ENCODE measurements at places on chromosomes 2 and 18.

- H3K4me3 ChIP-seq = no peak overlapping the region
- H3K27me3 ChIP-seq = no peaks in the 10 kb centered on the region
- H3K36me3 ChIP-seq = peaks cover 5% of the 10 kb centered on the region
- DNase-seq = no peak
Observed at GRCh38 chr2:46937471-46937901, 21.9 kb upstream of the MCFD2 start.

DNA sequence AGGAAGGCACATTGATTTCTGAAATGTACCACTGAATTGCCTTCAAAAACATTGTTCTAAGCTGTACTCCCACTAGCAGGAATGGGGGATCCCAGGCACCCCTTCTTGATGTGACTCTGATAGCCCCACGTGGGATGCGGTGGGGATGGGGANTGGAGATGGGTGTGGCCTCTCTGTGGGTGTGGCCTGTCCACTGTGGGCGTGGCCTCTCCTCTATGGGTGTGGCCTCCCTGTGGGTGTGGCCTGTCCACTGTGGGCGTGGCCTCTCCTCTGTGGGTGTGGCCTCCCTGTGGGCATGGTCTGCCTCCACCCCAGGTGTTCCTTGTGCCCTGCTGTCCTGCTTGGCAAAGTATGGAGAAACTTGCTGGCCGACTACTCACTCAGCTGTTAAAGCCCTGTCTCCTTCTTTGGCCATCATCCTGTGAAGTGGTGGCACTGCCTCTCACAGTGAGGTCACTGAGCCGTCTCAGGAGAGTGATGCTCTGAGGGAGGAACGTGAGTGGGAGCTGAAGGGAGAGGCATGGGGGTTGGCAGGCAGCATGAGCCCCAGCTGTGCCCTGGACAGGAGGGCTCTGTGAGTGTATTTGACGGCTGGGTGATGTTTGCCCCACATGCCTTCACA is 6.7 kb upstream of the PARD6G start:
- no peaks in the 10 kb centered on the region for H3K36me3 ChIP-seq
- DNase-seq = peak; percentile 9
- H3K27me3 ChIP-seq = peaks cover 49% of the 10 kb centered on the region
- H3K27ac ChIP-seq = no peak overlapping the region

- H3K27me3 ChIP-seq = no peaks in the 10 kb centered on the region
- H3K27ac ChIP-seq = no peak overlapping the region
- no peak for DNase-seq
- H3K36me3 ChIP-seq = peaks cover 47% of the 10 kb centered on the region
Observed at GRCh38 chr2:182767578-182767977, 51.5 kb downstream of the DNAJC10 start.

DNA sequence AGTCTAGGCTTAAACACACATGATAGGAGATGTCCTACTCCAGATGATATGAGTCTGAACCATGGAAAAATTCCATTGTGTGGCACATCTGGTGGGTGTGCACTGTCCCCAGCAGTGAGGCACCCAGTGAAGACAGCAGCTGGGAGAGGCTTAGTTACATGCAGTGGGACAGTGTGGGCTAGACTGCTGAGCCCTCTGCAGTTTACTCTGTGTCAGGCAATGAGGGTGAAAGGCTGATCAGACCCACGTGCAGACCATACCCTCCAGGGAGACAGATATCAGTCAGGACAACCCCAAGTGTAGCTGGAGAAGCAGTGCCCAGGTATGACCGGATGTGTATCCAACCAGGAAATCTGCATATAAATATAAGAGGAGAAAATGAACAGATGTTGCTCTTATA is 13.4 kb downstream of the IL37 start:
- H3K36me3 ChIP-seq = peaks cover 2% of the 10 kb centered on the region
- no peak overlapping the region for H3K4me3 ChIP-seq
- DNase-seq = no peak

DNA sequence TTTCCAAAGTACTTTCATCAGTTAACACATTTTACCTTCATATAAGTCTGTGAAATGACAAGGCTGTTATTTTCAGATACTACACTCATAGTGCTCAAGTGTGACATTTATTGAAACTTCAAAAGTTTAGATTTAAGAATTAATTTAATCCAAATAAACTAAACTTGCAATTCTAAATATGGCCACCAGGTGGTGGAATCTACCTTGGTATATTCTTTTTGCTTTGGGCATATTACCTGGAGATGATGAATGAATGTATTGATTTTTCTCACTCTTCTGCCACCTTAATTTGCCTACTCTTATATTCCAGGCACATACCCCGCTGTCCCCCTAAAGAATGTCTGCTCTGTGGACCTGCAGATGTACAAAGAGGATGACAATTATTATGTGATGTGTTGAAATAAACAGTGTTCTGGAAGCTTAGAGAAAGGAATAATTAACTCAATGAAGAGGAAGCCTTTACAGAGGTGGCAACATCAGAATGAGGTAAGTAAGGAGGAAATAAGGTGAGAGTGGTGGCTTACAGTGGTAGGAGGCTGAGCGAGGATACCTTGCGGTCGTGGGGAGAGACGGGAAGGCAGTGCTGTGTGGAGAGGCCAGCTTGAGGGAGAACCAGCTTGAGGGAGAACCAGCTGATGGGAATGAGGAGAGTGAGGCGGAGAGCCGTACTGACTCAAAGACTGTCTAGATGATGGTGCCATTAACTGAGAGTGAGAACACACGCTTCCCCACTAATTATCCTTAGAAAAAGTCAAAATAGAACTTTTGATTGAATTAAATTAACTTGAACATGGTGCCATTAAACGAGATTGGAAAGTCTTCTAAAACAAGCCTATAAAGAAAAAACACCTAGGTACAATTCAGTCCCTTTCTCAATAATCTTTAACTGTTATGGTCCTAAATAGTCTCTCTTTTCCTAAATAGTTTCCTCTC is 179.5 kb downstream of the CELF4 start:
- no peak for DNase-seq
- no peak overlapping the region for H3K4me3 ChIP-seq
- H3K4me1 ChIP-seq = no peaks in the 10 kb centered on the region
- H3K27ac ChIP-seq = no peak overlapping the region
- no peaks in the 10 kb centered on the region for H3K36me3 ChIP-seq

GRCh38 chr18:60549338-60549960 is 176.9 kb upstream of the MC4R start:
- no peaks in the 10 kb centered on the region for H3K4me1 ChIP-seq
- DNase-seq = peak; percentile 4
- H3K4me3 ChIP-seq = no peak overlapping the region
- no peaks in the 10 kb centered on the region for H3K27me3 ChIP-seq
- no peaks in the 10 kb centered on the region for H3K36me3 ChIP-seq

- H3K36me3 ChIP-seq = no peaks in the 10 kb centered on the region
- H3K4me1 ChIP-seq = peaks cover 22% of the 10 kb centered on the region
- peaks cover 15% of the 10 kb centered on the region for H3K27me3 ChIP-seq
- no peak overlapping the region for H3K4me3 ChIP-seq
- no peak overlapping the region for H3K27ac ChIP-seq
- no peak for DNase-seq
Observed at GRCh38 chr2:231280846-231281245, 82.4 kb downstream of the ARMC9 start.

GRCh38 chr18:28767727-28768211 is 590.8 kb upstream of the CDH2 start:
- H3K27ac ChIP-seq = no peak overlapping the region
- H3K4me3 ChIP-seq = no peak overlapping the region
- no peaks in the 10 kb centered on the region for H3K27me3 ChIP-seq
- no peaks in the 10 kb centered on the region for H3K36me3 ChIP-seq
- DNase-seq = no peak

DNA sequence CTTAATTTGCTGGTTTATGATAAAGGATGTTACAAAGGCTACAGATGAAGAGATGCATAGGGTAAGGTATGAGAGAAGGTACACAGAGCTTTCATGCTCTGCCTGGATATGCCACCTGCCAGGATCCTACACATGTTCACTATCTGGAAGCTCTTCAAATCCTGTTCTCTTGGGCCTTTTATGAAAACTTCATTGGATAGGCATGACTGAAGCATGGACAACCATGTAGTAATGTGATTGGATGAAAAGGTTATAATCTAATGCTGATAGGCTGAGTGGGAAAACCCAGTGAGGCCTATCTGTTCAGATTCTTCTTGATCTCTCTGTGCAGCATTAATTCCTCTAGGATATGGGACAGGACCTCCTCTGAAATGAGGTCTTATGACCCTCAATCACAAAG is 26.8 kb downstream of the HNMT start:
- H3K4me3 ChIP-seq = no peak overlapping the region
- peaks cover 2% of the 10 kb centered on the region for H3K36me3 ChIP-seq
- no peaks in the 10 kb centered on the region for H3K27me3 ChIP-seq
- no peak for DNase-seq
- H3K27ac ChIP-seq = no peak overlapping the region

Data from activated T-cell treated with anti-CD3 and anti-CD28 coated beads, Interleukin-2, amount 50 U/mL, for 72 hours (primary cell).